Stimulated activated CD4-positive, alpha-beta T cell treated with anti-CD3 and anti-CD28 coated beads, Interleukin-12 subunit alpha, Interleukin-12 subunit beta, amount 100 ng/mL, for 4 hours (primary cell): ENCODE measurements at places on chromosomes 12 and 14.

- DNase-seq = no peak
Measured at GRCh38 chr12:94265539-94265938, 117.2 kb downstream of the PLXNC1 start.

DNA sequence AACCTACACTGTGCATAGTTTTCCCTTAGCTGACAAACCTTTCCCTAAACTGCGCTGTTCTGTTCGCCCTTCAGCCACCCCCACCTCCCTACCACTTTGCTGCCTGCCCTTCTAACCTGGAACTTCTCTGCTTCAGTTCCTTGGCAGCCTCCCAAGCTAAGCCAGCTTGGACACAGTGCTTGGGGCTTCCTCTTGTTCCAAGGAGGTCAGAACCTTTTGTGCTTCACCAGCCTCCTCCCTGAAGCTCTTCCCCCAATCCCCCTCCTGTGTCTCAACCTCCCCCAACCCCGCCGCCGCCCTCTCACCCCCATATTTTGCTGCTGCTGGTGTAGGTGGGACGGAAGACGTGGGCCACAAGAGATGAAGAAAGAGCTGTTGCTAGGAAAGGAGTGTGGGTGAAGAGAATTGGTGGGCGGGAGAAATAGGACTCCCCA lies 8.1 kb upstream of the RIC8B start:
- DNase-seq = no peak

- DNase-seq = no peak
Measured at GRCh38 chr12:3792623-3793288, 39.8 kb upstream of the CRACR2A start.

- no peak for DNase-seq
Measured at GRCh38 chr12:25469368-25469767, 83.7 kb downstream of the LMNTD1 start.

DNA sequence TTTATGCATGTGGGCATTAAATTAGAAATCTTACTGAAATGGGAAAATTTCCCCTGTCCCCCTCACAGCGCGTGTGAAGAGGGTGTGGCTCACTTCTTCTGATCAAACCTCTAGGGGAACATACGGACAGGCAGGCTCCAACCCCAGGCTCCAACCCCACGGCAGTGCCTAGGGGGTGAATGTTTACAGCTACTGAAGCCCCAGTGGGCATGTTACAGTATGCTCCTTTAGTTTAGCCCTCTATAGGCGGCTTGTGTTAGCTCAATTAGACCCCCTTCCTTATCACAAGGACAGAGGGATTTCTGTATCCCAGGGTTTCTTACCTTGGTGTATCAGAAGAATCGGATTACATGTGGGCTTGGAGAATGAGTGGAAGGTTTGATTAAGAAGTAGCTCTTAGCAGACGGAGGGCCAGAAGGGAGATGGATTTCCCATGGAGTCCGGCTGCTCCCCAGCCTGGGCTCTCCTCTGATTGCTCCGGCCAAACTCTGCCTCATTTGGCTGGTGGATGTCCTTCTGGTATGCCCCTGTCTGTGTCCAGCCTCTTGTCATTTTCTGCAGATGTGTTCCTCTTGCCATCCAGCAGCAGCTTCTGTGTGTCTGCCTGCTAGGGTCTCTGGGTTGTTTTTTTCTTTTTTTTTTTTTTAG lies 223.7 kb downstream of the TMTC2 start:
- no peak for DNase-seq
